ENCODE measurements at places on chromosomes 5 and 9. TPM values are rescaled to one million over a fixed set of nuclear protein-coding genes. Genes with fewer than 3 reads are reported as not detected.
A peak's percentile ranks its signal among the peaks of the same experiment; 100 is the strongest.

The BARHL1 gene
- not detected for total RNA-seq

DNA sequence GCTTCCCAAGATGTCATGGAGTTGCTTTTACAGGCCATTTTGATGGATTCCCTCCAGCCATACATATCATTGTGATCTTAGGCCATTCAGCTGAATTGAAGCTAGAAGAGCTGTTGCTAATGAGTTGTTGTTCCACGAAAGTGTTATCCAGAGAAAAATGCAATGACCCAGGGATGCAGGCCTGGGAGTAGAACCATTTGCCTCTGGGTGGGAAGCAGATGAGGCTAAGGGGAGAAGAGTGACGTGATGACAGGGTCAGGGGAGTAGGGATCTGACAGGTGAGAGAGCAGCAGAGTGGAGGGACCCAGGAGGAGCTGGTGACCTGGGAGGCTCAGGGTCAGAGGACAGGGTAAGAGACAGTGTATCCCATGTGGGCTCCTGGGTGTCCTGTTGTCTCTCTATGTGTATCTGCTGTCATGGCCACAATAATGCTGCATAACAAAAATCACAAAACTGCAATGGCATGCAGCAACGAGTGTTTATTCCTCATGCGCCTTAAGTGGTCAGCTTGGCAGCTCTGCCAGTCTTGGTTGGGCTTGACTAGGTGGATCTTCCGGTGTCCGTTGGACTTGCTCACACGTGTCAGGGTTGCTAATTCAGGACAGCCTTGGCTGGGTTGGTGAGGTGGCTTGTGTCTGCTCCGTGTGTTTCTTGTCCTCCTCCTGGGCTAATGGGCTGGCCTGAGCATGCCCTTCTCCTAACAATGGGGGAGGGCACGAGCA lies 90.6 kb downstream of the LIFR start:
- no peaks in the 10 kb centered on the region for H3K36me3 ChIP-seq
- peak overlapping the region; percentile 74 for H3K27ac ChIP-seq
- no peak overlapping the region for H3K4me3 ChIP-seq
- H3K4me1 ChIP-seq, result peaks cover 66% of the 10 kb centered on the region
- no peak for DNase-seq

The PALM2AKAP2 gene
- 14.1 TPM for total RNA-seq

The NACC2 gene
- total RNA-seq, result 23.6 TPM

DNA sequence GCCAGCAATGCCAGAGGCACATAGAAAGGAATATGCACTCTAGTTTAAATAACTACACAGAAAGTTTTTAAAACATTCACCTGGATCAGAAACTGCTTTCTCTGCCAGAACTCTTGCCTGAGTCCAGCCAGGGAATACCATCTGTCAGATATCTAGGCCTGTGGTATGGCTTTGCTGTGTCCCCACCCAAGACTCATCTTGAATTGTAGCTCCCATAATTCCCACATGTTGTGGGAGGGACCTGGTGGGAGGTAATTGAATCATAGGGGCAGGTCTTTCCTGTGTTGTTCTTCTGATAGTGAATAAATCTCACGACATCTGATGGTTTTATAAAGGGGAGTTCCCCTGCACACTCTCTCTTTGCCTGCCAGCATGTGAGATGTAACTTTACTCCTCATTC lies 41.5 kb upstream of the KCNV2 start:
- no peak overlapping the region for H3K27ac ChIP-seq
- no peaks in the 10 kb centered on the region for H3K27me3 ChIP-seq
- H3K4me1 ChIP-seq, result peaks cover 3% of the 10 kb centered on the region
- DNase-seq, result no peak

- peak; percentile 66 for DNase-seq
- H3K4me3 ChIP-seq, result no peak overlapping the region
- H3K4me1 ChIP-seq, result peaks cover 6% of the 10 kb centered on the region
- H3K36me3 ChIP-seq, result no peaks in the 10 kb centered on the region
- H3K27ac ChIP-seq, result no peak overlapping the region
These were observed 120.3 kb upstream of the SPATA31C2 start for GRCh38 chr9:88258601-88259000.

DNA sequence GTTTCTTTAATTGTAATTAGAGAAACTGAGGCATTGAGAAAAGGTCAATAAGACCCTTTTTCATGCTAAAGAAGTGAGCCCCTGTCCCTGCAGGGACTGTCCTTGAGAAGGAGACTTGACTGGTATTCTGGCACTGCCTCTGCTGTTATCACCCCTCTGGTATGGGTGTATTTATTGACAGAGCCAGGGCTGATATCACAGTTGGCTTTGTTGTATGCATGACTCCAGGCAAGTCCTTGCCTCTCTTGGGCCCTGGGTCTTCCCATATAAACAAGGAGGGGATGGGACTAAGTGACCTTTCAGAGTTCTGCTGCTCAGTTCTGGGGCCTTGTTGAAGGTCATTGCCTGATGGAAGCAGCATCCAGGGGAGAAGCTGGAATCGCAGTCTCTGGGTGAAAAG lies 71.8 kb upstream of the PPARGC1B start:
- H3K4me3 ChIP-seq, result no peak overlapping the region
- no peak for DNase-seq
- no peak overlapping the region for H3K27ac ChIP-seq
- H3K27me3 ChIP-seq, result no peaks in the 10 kb centered on the region
- H3K4me1 ChIP-seq, result no peaks in the 10 kb centered on the region

The HIGD2A gene
- 112 TPM for total RNA-seq

The GPR21 gene
- total RNA-seq, result 6.4 TPM

The MCC gene
- 15.5 TPM for total RNA-seq

DNA sequence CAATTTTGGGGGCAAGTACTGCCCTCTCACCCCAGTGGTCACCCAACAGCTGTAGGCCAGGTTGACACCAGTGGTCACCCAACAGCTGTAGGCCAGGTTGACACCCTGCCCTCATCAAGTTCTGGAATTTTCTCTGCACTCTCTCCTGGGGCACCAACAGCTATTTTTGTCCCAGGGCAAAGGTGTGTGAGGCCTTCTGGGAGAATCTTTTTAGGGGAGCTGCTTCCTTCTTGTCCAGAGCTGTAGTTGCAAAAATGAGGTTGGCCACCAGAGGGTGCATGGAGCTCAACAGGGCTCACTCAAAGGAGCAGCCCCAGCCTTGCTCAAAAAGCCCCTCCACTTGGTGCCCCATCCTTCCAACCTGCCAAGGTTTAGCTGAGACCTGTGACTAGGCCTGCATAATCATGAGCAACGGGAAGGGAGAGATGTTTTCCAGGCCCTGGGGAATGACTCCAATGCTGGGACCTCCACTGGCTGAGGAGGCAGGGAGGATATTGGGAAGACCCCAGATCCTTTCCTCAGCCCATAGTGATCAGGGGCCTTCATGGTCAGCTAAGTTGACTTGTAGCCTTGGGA lies 10.6 kb upstream of the P4HA2 start:
- H3K27ac ChIP-seq, result no peak overlapping the region
- H3K4me3 ChIP-seq, result no peak overlapping the region
- DNase-seq, result peak; percentile 73
- no peaks in the 10 kb centered on the region for H3K36me3 ChIP-seq
- H3K4me1 ChIP-seq, result no peaks in the 10 kb centered on the region

The SHOC1 gene
- total RNA-seq, result not detected

DNA sequence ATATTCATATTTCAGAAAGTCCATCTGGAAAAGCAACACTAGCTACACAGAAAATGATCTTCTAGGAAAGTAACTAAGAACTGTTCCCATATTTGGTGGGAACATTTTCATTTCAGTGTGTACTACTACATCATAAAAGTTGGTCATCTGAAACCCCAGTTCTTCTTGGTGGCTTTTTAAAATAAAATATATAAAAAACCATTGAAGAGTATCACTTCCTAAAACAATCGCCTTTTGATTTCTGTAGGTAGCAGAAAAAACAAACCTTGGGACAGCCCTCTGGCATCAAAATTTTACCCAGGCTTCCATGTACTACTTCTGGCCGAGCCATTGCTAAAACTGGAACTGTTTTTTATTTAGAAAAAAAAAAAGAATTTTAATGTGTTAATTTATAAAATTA lies 158.5 kb downstream of the MLLT3 start:
- H3K27me3 ChIP-seq, result no peaks in the 10 kb centered on the region
- H3K36me3 ChIP-seq, result no peaks in the 10 kb centered on the region
- peaks cover 14% of the 10 kb centered on the region for H3K4me1 ChIP-seq
- H3K27ac ChIP-seq, result no peak overlapping the region
- no peak overlapping the region for H3K4me3 ChIP-seq
- no peak for DNase-seq

DNA sequence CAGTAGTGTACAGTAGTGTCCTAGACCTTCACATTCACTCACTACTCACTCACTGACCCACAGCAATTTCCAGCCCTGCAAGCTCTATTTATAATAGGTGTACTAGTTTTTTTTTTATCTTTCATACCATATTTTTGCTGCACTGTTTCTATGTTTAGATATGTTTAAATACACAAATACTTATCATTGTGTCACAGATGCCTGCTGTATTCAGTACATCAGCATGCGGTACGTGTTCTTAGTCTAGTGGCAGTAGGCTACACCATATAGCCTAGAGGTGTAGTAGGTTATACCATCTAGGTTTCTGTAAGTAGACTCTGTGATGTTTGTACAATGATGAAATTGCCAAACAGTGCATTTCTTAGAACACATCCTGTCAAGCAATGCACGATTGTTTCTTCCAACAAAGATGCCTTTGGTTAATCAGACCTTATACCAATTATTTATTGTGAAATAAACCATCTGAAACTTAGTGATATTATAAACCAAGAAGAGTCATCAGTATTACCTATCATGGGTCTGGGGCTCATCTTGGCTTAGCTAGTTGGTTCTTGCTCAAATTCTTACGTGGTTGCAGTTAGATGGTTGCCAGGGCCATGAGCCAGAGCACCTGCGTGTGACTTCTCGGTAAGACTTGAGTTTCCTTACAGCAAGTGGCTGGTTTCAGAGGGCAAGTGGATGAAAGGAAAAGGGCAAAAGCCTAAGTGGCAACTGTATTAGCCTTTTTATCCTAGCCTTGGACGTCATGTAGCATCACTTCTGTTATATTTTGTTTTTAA lies 41.1 kb downstream of the ERBIN start:
- H3K27me3 ChIP-seq, result no peaks in the 10 kb centered on the region
- no peak for DNase-seq
- H3K36me3 ChIP-seq, result no peaks in the 10 kb centered on the region
- H3K27ac ChIP-seq, result no peak overlapping the region
- H3K4me1 ChIP-seq, result peaks cover 24% of the 10 kb centered on the region

DNA sequence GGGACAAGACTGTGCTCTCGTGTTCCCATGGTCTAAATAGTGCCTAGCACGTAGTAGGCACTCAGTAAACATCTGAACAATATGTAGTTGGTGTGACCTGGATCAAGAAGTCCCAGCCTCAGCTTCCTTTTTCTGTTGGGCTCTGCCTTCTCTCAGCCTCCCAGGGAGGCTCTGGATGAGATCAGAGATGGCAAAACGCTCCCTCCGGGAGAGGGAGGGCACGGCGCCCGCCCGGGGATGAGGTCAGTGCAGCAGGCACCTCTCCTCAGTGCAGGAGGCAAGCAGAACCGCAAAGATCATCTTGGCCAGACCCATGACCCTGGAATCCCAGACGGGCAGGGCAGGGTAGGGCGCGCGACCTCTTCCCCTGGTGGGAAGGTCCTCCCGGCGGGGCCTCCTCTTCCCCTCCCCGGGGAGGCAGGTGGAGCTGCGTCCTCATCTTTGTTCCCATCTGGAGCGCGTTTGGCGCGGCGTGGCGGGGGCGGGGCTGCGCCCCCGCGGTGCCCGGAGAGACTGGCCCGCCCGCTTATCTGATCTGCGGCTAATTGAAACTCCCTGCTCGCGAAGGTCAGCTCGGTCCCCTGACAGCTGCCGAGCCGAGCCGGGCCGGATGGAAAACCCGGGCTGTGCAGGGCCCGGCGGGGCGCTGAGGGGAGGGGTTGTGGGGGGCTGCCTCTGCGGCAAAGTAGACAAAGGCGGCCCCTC lies 60.9 kb downstream of the CXXC5 start:
- H3K4me1 ChIP-seq, result peaks cover 42% of the 10 kb centered on the region
- H3K27ac ChIP-seq, result peak overlapping the region; percentile 23
- H3K27me3 ChIP-seq, result no peaks in the 10 kb centered on the region
- peak; percentile 70 for DNase-seq

GRCh38 chr9:18396102-18396728 lies 77.7 kb upstream of the ADAMTSL1 start:
- no peaks in the 10 kb centered on the region for H3K36me3 ChIP-seq
- no peak overlapping the region for H3K4me3 ChIP-seq
- H3K27ac ChIP-seq, result no peak overlapping the region
- H3K4me1 ChIP-seq, result peaks cover 28% of the 10 kb centered on the region

GRCh38 chr5:23930985-23931384 lies 423.6 kb downstream of the PRDM9 start:
- no peaks in the 10 kb centered on the region for H3K36me3 ChIP-seq
- H3K27ac ChIP-seq, result no peak overlapping the region
- DNase-seq, result no peak
- no peaks in the 10 kb centered on the region for H3K27me3 ChIP-seq
- no peak overlapping the region for H3K4me3 ChIP-seq
- H3K4me1 ChIP-seq, result no peaks in the 10 kb centered on the region

- no peak overlapping the region for H3K4me3 ChIP-seq
- H3K27me3 ChIP-seq, result no peaks in the 10 kb centered on the region
- no peak overlapping the region for H3K27ac ChIP-seq
- H3K36me3 ChIP-seq, result no peaks in the 10 kb centered on the region
- no peak for DNase-seq
These were observed 49.4 kb downstream of the EXD3 start for GRCh38 chr9:137373611-137373980.

The GAS1 gene
- total RNA-seq, result 40.7 TPM

The SH3TC2 gene
- total RNA-seq, result 1.9 TPM

- H3K27ac ChIP-seq, result no peak overlapping the region
- H3K4me1 ChIP-seq, result peaks cover 15% of the 10 kb centered on the region
- no peaks in the 10 kb centered on the region for H3K36me3 ChIP-seq
- DNase-seq, result no peak
- H3K4me3 ChIP-seq, result no peak overlapping the region
- H3K27me3 ChIP-seq, result no peaks in the 10 kb centered on the region
These were observed 506.2 kb downstream of the GABRG2 start for GRCh38 chr5:162573758-162574157.

GRCh38 chr5:119630752-119631440 lies 1.5 kb downstream of the FAM170A start:
- no peaks in the 10 kb centered on the region for H3K27me3 ChIP-seq
- no peak overlapping the region for H3K4me3 ChIP-seq
- no peak overlapping the region for H3K27ac ChIP-seq
- H3K4me1 ChIP-seq, result no peaks in the 10 kb centered on the region
- DNase-seq, result no peak

The HTR1A gene
- total RNA-seq, result 0.38 TPM

GRCh38 chr5:31287985-31288384 lies 94.5 kb downstream of the CDH6 start:
- no peak overlapping the region for H3K4me3 ChIP-seq
- H3K27ac ChIP-seq, result no peak overlapping the region
- DNase-seq, result no peak
- H3K36me3 ChIP-seq, result no peaks in the 10 kb centered on the region

GRCh38 chr5:160938532-160938931 lies 86.5 kb upstream of the ATP10B start:
- peak; percentile 49 for DNase-seq
- H3K4me1 ChIP-seq, result no peaks in the 10 kb centered on the region
- no peak overlapping the region for H3K27ac ChIP-seq
- H3K27me3 ChIP-seq, result no peaks in the 10 kb centered on the region
- no peak overlapping the region for H3K4me3 ChIP-seq

All from thyroid gland (tissue), 4 donors.